Suppressor macrophage (primary cell): ENCODE measurements at places on chromosomes 5 and 9.

- no peak for DNase-seq
These were observed 194.6 kb upstream of the KIF2A start for GRCh38 chr5:62111428-62111827.

- no peak for DNase-seq
These were observed 416.5 kb upstream of the POU5F2 start for GRCh38 chr5:94157704-94158539.

DNA sequence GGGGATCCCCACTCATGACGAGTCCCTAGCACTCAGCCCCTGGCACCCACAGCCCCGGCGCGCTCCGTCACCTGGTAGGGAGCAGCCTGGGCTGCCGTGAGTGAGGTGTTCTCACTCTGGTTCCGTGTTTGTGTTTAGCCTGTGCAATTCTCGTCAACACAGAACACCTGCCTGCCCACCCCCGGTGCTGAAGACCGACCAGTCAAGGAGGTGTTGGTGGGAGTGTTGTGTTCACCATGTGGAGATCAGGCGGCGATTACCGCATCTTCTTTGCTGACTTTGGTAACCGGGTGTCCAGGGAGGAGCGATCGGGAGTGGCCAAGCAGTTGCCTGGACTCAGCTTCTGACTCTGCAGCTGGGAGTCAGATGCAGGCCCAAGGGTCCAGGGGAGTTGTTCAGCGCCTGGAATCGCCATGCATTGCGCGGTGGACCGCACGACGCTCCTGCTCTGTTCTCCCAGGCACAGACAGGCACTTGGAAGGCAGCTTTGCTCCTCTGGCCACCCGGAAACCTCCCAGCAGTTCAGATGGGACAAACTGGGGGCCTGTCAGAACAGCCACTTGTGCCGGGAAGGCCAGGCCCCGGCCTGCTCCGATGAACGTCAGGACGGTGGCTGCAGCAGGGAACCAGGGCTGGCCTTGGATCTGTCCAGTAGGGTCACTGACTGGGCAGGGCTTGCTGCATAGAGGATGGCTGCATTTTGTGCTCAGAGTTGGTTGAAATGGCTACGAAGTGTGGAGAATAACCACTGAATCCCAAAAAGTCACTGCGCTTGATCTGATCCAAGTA is 28.2 kb downstream of the EXOC3 start:
- no peak for DNase-seq

- DNase-seq, result no peak
These were observed 35.7 kb downstream of the RASGRF2 start for GRCh38 chr5:80995908-80996307.

DNA sequence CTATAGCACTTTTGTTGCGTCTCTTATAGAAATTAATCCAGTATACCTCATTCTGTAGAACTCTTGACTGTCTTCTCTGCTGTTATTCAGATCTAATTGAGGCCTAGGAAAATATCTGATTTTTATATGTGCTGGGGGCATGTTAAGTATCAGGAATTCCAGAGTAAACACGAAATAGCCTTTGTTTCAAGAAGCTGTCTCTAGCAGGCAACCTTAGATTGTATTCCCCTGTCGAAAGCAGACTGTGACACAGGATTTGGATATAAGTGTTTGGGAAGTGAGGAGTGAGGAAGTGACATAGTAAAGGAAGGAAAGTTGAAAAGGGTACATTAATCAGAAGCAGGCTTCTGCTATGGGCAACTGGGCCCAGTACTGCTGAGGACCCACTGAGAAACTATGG is 72.1 kb upstream of the RASA1 start:
- DNase-seq, result peak; percentile 5

DNA sequence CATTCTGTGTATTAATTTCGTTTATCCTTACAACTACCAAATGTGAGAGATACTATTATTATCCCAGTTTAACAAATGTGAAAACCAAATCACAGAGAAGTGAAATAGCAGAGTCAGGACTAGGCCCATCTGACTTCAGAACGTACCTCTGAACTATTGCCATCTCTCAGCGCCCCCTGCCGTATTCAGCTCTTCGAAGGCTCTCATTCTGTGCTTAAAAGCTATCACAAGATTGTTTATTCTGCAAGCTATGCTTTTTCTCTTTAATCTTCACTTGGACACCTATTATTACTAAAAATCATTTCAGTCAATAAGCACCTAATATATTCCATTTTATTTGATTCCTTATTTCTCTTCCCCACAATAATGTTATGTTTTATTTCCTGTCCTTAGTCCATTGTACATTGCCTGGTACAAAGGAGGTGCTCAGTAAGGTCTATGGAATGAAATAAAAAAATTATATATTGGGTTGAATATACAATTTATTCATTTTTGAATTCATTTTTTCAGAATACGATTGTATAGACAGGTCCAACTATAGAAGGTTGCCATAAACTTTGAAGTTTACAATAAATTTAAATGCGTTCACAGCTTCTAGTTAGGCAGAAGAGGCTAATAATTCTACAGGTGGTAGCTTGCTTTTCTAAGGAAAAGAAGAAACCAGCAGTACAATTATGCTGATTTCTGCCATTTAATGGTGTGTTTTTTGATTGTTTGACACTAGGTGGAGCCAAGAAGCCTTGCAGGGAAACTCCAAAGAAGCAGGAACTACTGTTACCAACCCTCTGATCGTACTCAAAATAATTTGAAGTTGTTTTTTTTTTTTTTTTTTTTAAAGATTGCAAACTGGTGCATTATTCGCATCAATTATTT is 202.2 kb upstream of the DMRTA1 start:
- peak; percentile 70 for DNase-seq

- no peak for DNase-seq
These were observed 5.0 kb upstream of the SPINK14 start for GRCh38 chr5:148163345-148163744.

- no peak for DNase-seq
These were observed 1026.7 kb upstream of the DMAC1 start for GRCh38 chr9:8826281-8826680.
